ENCODE measurements at places on chromosomes 12 and 14.

GRCh38 chr14:82855912-82856391 is 1322.3 kb upstream of the SEL1L start:
- no peak for DNase-seq

- no peak for DNase-seq
Observed at GRCh38 chr12:106145539-106146447, 7.0 kb upstream of the NUAK1 start.

GRCh38 chr12:128801879-128802391 is 21.8 kb downstream of the SLC15A4 start:
- DNase-seq: no peak

GRCh38 chr14:26996246-26996645 is 398.4 kb upstream of the NOVA1 start:
- DNase-seq: no peak

DNA sequence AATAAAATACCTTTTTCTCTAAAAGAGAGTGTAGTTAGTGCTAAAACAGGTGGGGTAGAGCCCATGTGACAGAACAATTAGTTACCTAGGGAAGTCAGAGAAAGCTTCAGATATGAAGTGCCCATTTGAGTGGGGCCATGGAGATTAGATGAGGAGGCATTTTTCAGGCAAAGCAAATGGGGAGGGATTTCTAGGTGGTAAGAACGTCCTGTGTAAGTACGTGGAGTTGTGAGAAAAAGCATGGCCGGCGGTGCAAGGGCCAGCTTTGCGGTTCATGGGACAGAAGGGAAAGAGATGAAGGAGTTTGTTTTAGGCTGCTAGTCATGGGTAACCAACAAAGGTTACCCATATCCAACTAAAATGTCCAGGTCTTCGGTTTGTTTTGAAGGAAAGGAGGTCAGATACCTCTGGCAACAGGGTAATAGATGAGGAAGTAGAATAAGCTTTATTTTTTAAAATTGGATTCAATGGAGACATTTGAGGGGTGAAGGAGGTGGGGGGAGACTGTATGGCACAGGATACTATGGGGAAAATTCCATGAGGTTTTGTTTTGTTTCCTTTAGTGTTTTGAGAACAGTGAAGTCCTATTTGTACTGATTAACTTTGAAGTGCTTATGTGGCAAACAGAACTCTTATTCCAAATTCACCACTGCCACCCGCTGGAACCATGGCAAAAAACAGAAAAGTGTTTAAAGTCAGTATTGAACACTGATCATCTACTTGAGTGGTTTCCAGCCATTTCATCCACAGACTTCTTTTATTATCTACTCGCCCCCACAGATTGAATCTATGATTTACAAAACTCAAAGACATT is 10.0 kb upstream of the SNRPF start:
- no peak for DNase-seq

- no peak for DNase-seq
Observed at GRCh38 chr14:52711666-52712065, 4.7 kb downstream of the PSMC6 start.

- DNase-seq: peak; percentile 64
Observed at GRCh38 chr12:57476162-57476992, 3.3 kb downstream of the ARHGAP9 start.

DNA sequence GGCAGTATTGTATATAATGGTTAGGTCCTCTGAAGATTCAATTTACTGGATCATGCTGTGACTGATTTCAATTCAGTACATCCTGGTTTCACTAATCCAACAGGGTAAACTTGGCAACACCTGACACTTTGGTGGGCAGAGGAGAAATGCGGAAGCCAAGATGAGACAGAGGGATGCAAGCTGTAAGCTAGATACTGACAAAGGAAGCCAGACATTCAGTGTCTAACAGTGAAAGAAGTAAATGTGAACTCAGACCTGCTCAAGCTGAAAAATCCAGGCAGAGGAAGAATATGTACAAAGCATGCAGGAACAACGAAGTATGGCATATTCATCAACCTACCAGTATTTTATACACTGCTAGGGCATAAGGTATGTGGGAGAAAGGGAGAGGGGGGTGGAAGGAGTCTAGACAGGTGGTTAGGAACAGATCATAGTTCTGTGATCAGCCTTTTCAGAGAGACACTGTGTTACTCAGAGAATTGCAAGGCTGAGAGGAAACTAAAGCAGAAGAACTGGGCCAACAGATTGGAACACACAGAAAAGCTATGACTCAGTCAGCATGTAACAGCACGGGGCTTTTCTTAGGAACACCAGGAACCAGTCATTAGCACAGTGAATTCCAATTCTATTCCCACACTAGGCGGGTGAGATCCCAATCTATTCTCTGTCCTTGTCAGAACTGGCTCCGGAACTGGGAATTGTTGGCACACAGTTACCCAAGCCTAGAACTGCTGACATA is 40.3 kb downstream of the NELL2 start:
- no peak for DNase-seq

DNA sequence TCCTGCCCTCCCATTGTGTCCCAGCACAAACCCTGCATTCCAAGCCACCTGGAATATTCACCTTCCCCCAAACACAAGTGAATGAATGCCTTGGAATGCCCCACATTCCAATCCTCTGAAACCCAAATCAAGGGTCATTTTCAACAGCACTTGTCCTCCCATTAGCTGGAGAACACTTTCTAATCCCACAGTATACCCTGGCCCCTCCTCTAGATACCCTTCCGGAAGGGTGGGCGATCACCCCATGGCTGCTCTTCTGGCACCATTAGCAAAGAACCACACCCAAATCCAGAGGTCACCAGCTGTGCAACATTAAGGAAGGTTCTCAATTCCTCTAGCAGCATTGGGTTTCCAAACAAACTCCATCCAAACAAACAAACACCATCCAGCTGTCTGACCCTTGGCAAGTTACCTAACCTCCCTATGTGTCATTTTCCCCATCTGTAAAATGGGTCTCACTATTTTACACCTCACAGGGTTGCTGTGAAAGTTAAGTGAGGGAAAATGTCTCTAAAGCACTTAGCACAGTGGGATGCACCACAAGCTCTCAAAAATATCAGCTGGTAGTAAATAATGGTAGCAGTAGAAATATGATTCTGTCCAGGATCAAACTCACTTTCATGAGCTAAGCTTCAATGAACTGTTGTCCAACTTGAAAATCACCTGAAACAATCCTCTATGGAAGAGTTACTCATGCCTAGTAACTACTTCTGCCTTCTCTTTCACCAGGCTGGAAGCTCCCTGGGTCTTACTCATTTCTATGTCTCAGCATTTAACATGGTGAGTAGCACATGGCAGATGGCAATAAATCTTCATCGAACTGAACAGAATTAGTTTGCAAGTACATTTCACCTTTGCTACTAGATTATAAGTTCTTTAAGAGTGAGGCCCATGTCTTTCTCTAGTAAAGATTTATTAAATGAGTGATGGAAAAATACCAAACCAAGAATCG is 5.3 kb downstream of the NUAK1 start:
- DNase-seq: no peak

GRCh38 chr14:53285821-53286220 is 132.7 kb upstream of the DDHD1 start:
- DNase-seq: no peak

DNA sequence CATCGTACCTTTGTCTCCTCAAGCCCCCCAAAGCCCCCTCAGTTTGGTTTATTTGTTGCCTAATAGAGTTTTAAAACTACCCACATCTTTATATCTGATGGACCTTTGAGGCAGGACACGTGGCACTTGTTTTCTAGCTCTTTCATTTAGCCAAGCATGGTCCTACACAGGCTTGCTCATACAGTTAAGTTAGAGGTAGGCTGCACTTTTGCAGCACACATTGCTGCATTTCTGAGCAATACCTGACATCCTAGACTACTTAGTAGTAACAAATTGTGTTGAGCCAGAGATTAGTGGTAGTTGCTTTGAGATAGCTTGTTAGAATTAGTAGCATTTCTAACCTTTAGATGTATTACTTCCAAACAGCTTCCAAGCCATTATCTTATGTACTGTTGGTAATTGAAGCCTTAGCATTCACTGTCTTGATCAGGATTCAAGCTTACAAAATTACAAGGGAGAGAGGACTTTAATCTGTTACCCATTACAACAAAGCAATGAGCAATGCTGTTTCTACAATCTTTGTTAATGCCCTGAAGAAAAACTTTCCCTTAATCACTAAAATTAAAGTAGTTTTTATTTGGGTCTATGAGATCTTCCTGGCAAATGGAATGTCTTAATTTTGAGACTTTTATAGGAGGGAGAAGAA is 96.6 kb downstream of the WNK1 start:
- DNase-seq: no peak

GRCh38 chr14:54652605-54653052 is 85.7 kb downstream of the SAMD4A start:
- no peak for DNase-seq

DNA sequence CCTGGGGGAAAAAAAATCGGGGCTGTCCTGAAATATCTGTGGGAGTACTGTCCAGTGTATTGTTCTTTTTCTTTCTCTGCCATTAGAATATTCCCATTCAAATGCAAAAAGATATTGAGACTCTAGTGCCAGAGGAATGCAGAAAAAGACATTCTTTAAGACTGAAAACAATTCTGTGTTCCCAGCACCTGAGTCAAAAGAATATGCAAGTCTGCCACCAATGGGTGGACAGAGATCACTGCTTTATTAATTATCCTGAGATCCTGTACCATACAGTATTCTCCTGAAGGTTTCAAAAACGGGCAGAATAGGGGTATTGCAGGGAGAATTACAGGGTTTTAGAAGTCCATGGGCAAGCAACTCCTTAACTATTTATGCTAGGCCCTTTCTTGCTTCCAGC is 361.8 kb downstream of the C12orf50 start:
- DNase-seq: no peak

- no peak for DNase-seq
Observed at GRCh38 chr12:125065919-125066570, 810 bp downstream of the AACS start.

GRCh38 chr12:46579474-46579873 is 206.9 kb upstream of the SLC38A2 start:
- no peak for DNase-seq

DNA sequence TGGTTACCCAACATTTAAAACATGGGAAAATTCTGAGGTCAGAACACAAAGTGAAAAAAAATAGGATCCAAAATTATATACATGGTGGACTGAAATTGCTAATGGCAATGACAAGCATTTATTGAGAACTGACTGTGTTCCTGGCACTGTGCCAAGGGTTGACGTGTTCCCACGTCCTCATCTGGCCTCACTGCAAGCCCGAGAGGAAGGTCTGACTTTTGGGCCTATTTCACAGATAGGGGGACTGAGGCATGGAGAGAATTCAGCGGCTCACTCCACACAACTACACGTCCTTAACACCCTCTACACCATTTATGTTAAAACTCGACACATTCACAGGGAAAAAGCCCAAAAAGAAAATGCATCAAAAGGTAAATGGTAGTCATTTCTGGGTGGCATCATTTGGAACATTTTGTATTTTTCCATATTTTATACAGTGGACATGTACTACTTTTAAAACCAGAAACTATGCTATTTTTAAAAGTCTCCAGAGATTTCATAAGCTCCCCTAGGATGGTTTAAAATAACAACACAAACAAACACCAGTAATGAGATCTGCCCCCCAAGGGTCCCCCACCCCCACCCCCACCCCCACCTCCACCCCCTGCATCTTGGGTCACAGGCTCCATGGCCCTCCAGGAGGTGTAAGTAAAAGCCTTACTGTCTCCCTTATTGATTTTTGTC is 27.7 kb downstream of the CLMN start:
- no peak for DNase-seq

DNA sequence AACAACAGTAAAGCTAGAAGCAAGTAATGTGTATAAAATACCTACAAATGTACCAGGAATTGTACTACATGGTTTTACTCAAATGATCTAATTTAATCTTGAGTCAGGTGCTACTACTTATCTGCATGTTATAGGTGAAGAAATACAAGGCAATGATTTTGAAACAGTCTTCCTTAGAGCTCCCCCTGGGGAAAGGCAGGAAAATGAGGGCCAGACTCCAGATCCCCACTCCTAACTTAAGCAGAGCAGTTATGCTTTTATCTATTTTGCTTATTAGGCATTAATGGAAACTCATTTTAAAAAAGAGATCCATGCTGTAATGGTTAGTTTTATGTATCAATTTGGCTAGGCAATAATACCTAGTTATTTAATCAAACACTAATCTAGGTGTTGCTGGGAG is 109.3 kb upstream of the CPSF6 start:
- DNase-seq: no peak

DNA sequence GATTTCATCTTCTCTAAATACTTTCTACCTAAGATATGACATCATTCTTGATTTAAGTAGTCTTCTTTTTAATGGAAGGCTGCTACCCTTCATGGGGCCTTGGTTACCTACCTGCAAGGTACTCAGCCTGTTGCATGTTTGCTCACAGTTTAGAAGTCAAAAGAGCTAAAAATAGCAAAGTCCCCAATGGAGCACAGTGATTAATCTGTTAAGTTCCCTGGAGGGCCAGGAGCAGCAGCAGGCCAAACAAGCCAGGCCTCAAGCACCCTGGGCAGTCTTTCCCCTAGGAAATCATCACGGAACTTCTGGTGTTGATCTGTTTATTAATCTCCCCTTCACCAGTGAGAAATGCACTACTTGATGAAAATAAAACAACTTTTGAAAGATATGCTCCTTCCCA is 24.0 kb upstream of the SLC8A3 start:
- DNase-seq: no peak

GRCh38 chr14:58749066-58749669 is 111.4 kb downstream of the DACT1 start:
- DNase-seq: no peak

- no peak for DNase-seq
Observed at GRCh38 chr12:115835445-115835844, 442.0 kb downstream of the MED13L start.

GRCh38 chr14:96635850-96636249 is 133.7 kb downstream of the PAPOLA start:
- no peak for DNase-seq

DNA sequence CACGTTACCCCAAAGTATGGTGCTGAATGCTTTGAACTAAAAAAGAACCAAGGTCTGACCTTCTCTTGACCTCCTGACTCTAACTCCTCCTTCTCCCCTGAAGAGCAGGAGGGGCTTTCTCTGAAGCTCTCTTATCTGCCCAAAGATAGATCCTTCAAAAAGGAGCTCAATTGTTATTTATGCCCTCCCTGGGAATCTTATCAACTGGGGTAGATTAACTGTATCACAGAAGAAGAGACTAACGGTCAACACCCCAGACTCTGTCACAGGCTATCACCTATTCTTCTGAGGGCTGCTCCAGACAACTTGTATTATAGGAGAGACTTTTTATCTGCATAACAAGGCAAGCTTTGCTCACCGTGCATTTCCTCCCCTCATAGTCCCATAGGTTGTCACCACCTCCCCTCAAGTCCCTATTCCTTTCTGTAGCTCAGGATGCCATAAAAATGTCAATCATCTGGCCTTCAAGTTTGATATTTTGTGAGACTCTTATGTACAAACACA is 86.6 kb downstream of the PAPLN start:
- no peak for DNase-seq

Measured in activated T-helper 9 cell treated with anti-CD3 and anti-CD28 coated beads, Interleukin-2, amount 50 U/mL, for 16 hours (primary cell).